ENCODE measurements at places on chromosomes 4 and X.

DNA sequence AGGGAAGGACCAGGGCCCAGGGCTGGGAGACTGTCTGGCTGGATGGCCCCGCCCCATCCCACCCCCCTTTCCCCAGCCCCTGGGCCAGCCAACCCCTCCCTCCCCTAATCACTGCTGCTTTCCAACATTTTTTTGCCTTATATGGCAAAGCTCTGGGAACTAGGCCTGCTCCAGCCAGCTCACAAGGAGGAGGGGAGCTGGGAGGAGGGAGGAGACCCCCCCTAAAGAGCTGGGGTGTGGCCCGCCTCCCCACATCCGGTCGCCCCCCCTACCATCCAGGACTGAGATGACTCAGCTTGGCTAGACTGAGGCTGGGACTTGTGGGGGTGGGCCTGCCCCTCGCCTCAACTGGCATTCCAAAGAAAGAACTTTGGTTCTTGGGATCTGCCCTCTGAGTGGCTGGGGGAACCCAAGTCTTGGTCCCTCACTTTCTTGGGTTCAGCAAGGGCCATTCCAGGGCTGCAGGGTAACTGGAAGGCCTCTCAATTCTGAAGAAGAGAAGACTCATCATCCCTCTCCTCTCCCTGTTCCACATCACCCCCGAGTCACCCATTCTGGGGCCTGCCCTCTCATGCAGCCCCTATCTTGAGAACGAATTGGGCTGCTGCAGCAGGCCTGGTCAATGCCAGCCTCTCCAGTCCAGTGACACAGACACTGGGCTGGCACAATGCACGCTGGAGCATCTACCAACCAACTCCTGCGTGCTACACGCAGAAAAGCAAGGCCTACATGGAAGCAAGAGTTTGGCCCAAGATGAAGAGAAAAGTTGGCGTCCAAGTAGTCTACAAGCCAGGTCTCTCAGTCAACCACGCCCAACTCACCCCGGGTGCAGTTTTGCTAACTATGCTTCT lies 4.8 kb downstream of the FLNA start:
- DNase-seq: peak; percentile 47
- peak overlapping the region; percentile 75 for H3K4me3 ChIP-seq
- H3K27me3 ChIP-seq: no peaks in the 10 kb centered on the region
- peak overlapping the region; percentile 62 for H3K27ac ChIP-seq

- no peaks in the 10 kb centered on the region for H3K27me3 ChIP-seq
- no peak for DNase-seq
- H3K36me3 ChIP-seq: no peaks in the 10 kb centered on the region
- H3K27ac ChIP-seq: no peak overlapping the region
These were observed 171.2 kb downstream of the THOC2 start for GRCh38 chrX:123561439-123562215.

- H3K36me3 ChIP-seq: no peaks in the 10 kb centered on the region
- H3K27me3 ChIP-seq: no peaks in the 10 kb centered on the region
- no peak overlapping the region for H3K27ac ChIP-seq
These were observed 121.6 kb upstream of the IGFBP7 start for GRCh38 chr4:57231781-57232180.

GRCh38 chrX:54992911-54993622 lies 921 bp downstream of the PFKFB1 start:
- DNase-seq: no peak
- H3K27me3 ChIP-seq: no peaks in the 10 kb centered on the region
- H3K36me3 ChIP-seq: no peaks in the 10 kb centered on the region
- no peak overlapping the region for H3K27ac ChIP-seq
- no peaks in the 10 kb centered on the region for H3K4me1 ChIP-seq

DNA sequence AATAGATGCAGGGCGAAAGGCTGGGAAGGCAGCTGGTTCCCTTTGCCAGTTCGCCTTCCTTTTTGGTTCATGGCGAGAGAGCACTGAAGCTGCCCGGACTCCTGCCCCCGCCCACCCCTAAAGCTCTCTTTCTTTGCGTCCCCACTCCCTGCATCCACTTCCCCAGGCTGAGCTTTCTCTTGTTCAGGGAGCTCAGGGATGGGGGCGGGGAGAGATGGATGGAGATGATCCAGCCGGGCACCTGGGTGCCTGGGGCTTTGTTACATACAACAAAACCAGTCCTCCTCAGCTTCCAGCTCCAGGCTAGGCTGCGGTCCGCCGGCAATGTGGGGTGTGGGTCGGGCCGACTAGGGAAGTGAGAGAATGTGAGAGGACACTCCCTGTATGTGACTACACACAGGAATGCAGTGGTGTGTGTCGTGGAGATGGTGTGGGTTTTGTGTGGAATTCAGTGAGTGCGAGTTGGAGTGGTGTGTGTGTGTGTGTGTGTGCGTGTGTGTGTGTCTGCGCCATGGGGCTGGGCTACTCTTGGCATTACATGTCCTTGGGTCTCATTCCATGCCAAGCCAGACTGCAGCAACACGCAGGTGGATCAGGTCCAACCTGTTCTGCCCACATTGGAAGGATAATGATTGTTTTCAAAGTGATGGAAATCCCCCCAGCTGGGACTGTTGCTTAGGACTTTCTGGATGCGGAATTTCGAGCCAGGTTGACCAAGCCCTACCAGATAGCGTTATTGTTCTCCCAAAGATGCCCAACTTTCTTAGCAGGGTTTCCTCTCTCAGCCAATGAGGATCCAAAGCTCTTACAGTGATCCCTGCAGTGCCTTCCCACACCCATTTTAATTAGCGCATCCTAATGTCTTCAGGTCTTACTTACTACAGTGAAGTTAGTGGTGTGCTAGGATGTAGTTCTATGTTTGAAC lies 149.4 kb upstream of the CHRDL1 start:
- H3K4me1 ChIP-seq: no peaks in the 10 kb centered on the region
- no peaks in the 10 kb centered on the region for H3K36me3 ChIP-seq
- DNase-seq: no peak
- H3K4me3 ChIP-seq: no peak overlapping the region
- H3K27me3 ChIP-seq: no peaks in the 10 kb centered on the region
